GM03348 (cell line): ENCODE measurements at places on chromosomes 5 and 9.

GRCh38 chr5:153903321-153903720, 135.4 kb downstream of the FAM114A2 start:
- peak; percentile 64 for DNase-seq

- DNase-seq: no peak
Measured at GRCh38 chr5:56513141-56513540, 280.0 kb upstream of the ANKRD55 start.

DNA sequence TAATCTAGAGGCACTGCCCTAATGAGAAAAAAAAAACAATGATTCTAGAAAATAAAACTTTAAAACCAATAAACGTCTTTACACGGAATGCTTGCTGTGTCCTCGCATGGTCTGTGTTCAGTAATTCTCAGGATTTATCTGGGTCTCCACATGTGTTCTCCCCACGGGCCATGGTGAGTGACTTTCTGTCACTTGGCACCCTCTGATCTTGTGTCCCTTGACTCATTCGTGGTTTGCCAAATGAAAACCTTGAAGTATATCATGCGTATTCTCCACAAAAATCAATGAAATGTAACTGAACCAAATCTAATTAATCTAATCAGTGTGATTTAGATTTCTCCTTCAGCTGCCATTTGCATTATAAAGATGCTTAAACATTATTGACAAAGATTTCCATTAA, 48.0 kb downstream of the UBE2QL1 start:
- no peak for DNase-seq

DNA sequence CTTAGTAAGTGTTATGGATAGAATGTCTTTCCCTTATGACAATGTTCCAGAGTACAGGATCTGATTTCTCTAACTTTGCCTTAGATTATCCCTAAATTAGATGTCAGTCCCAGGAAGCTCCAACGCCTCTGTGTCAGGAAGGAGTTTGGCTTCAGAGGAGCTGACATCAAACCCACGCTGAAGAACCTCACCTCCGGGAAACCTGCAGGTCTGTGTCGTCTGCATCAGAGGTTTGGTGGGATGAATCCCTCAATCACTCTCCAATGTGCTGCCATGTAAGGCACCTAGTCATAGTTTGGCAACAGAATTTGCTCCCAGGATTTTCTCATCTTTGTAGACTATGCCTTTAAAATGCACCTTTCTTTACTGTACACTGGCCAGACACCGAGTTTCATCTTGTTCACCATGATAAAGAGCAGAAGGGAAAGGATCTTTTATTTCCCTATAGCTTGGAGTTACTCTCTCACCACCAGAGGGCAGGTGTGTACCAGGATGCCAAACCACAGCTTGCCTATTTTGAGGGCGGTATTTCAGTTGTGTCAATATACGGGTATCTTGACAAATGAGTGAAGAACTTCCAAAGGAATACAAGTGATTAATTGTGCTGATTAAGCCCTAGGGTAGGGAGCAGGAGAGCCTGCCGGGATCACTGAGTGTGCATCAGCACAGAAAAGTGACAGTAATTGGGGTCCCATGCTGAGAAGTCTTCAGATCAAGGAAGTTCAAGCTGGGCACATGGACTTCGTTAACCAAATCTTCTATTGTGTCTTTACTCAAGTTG, 23.4 kb downstream of the MINAR2 start:
- peak; percentile 60 for DNase-seq

- DNase-seq: no peak
Measured at GRCh38 chr9:1927546-1927945, 87.6 kb upstream of the SMARCA2 start.

- DNase-seq: no peak
Measured at GRCh38 chr9:23830929-23831730, 5.1 kb upstream of the ELAVL2 start.

GRCh38 chr5:56900395-56900794, 9.0 kb upstream of the SETD9 start:
- DNase-seq: peak; percentile 30

DNA sequence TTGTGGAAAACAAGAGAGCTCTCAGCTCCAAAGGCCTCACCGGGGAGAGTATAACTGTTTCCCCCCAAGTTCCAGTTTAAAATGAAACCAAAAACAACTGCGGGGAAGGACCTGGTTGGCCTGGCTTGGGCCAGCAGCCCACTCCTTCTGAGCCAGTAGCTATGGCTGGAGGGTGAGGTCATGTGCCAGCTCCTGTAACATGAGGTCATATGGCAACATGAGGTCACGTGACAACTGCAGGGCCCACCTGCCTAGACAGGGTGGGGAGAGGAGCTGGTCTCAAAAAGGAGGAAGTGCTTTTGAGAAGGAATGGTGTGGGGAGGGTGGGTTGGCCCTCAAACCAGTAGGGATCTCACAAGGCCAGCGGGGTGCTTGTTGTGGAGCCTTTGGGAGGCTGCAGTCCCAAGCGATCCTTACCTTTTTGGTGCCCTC, 29.3 kb upstream of the CRB2 start:
- DNase-seq: no peak
